Activated CD4-positive, alpha-beta T cell treated with anti-CD3 and anti-CD28 coated beads, Interleukin-2, amount 50 U/mL, for 48 hours (primary cell): ENCODE measurements at places on chromosomes 2 and 18.

GRCh38 chr2:159051133-159051532, 82.7 kb downstream of the TANC1 start:
- no peak for DNase-seq

GRCh38 chr18:13464432-13465123, 246.0 kb downstream of the LDLRAD4 start:
- peak; percentile 72 for DNase-seq

GRCh38 chr2:99101697-99102096, 39.8 kb upstream of the C2orf15 start:
- DNase-seq, result no peak

- DNase-seq, result no peak
Observed at GRCh38 chr2:152609699-152610098, 107.6 kb downstream of the PRPF40A start.

DNA sequence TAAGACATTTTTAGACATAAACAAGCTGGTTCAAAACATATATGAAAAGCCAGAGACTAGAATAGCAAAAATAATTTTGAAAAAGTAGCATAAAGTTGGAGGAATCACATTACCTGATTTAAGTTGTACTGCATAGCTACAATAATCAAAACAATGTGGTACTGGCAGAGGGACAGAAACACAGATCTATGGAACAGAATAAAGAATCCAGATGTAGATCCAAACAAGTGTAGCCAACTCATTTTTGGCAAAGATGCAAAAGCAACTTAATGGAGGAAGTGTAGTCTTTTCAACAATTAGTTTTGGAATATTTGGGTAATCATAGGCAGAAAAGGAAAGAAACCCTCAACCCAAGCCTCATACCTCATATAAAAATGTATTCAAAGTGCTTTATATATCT, 278.7 kb upstream of the ZNF521 start:
- DNase-seq, result no peak

- no peak for DNase-seq
Observed at GRCh38 chr2:150690870-150691269, 203.4 kb upstream of the RND3 start.

DNA sequence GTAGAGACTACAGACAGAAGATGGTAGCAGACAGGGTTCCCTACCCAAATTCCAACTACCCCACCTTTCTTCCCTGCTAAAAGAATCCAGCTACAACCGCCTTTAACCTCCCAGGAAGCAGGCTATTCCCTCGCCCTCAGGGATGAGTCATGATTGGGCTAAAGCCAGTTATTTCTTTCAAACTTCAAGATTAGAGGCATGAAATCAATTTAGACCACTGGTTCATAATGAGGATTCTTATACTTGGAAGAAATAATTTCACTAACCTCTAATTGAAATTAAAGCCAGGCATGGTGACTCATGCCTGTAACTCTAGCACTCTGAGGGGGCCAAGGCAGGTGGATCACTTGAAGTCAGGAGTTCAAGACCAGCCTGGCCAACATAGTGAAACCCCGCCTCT, 20.0 kb downstream of the TRIP12 start:
- no peak for DNase-seq

GRCh38 chr2:195021711-195022507, 635.1 kb upstream of the SLC39A10 start:
- no peak for DNase-seq

- peak; percentile 49 for DNase-seq
Observed at GRCh38 chr18:32552421-32553030, 81.8 kb upstream of the GAREM1 start.

GRCh38 chr2:224155896-224156295, 116.8 kb upstream of the SERPINE2 start:
- no peak for DNase-seq
